ENCODE measurements at places on chromosomes 2 and 18.

- DNase-seq, result no peak
These were observed 61.3 kb downstream of the PKP4 start for GRCh38 chr2:158518084-158518483.

GRCh38 chr2:240994171-240994896, 4.1 kb upstream of the SNED1 start:
- DNase-seq, result no peak

- DNase-seq, result no peak
These were observed 628 bp downstream of the MRPL30 start for GRCh38 chr2:99181624-99182000.

DNA sequence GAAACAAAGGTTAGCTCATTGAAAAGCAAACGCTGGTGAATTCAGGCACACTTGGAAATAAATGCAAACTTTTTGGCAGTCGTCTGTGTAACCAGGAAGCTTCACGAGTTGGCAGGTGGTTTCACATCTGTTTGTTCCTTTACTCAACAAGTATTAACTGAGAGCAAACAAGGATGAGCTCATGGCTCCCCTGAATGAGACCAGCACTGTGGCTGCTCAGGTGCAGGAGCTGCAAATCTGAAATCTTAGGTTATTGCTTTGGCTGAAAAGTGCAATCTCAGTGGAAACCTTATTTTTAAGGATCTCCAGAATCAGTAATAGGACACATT, 46.3 kb downstream of the SH3RF3 start:
- DNase-seq, result no peak

- DNase-seq, result no peak
These were observed 114.1 kb downstream of the CRIM1 start for GRCh38 chr2:36469710-36470109.

DNA sequence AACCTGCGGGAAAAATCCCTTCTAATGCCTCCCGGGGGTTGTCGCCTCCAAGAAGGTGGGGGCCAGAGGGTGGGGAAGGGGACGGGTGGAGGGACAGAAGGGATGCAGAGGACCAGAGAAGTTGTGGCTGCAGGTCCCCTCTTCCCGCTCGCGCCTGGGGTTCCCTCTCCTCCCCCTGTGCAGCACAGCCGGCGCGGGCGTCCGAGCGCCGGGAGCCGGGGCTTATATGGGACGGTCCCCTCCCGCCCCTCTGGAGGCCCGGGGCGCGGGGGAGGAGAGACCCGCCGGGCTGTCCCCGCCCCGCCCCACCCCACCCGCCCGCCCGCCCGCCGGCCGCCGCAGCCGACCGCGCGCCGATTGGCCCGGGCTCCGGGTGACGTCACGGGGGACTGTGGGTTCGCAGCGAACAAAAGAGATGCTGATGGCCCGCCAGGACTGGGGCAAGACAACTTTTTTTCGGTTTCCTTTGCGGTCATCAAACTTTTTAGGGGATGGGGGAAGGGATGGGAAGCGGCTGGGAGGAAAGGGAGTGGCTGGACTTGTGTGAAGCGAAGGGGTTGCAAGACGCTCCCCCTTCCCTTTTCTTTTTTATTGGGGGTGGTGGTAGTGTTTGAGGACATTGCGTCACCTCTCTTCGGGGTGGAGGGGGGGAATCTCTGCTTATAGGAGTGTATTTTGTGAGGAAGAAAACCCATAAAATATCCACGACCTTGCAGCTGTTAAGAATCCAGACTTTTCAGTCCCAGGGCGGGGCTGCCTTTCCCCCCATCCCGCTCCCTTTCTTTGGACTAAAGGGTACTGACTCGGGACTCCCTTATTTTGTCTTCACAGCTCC, at the start of gene FN1:
FN1 (minus strand) TSS at position 199 of the 835 bp plus-strand sequence. CDS start 266 bp downstream, outside the sequence.
- peak; percentile 48 for DNase-seq

DNA sequence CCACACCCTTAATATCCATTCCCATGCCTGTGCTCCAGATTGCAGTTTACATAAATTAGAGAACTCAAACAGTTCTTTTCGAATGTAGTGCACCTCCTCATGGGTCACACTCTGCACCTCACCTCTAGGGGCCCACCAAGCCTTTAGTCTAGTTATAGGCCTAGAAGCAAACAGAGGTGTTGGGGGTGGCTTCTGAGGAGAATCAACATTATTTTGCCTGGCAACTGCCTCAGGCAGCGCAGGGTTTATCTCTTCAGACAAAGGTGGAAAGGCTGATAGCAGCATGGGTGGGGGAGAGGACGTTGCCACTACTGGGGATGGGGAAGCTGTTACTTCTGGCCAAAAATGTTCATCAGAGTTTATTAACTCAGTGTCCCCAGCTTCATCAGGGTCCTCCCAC, 5.0 kb upstream of the GYPC start:
- no peak for DNase-seq

DNA sequence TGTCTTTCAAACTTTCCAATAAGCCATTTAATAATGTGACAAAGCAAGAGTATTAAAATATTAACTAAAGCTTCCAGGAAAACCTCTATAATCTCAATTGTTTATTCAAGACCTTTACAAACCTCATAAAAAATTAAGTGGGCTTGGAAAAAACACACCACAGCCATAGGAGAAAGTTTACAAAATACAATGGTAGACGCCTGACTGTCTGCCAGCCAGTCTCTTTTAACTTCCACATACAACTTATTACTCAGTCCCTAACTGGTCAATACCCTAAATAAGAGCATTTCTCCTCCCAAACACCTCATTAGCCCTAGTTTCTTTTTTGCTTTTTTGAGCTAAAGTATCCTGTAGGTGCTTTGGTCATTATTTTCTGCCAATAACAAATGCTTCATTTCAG, 247.4 kb upstream of the CYP26B1 start:
- DNase-seq, result no peak

GRCh38 chr18:31190919-31191318, 28.3 kb upstream of the DSC1 start:
- DNase-seq, result no peak

DNA sequence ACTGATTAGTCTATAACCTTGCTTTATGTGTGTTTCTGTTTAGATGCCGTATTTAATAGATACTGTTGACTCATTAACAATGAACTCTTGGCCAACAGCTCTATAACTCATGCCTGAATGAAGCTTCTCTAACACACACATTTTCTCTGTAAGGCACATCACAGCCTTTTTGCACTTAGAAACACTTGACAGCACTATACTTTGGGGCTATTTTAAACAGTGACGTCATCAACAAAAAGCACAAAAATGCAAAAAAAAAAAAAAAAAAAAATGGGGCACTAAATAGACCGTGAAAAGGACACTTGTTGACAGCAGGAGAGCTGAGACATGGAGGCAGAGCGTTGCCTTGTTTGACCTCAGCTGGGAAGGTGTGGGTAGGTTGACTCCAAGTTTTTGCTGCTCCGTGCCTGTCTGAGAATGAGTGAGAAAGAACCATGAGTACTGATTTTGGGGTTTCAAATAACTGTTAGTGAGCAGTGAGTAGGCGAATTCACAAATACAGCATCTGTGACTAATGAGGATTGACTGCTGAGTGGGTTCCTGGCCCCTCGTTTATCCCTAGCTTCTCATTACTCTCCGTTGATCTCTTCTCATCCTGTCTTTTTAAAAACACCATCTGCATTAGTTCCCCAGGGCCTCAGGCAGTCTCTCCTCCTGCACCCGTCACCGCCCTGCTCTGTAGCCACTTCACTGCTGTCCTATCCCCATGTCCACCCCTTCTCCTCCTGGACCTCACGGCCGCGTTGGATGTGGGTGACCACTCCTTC, 24.4 kb downstream of the SPP2 start:
- DNase-seq, result no peak

GRCh38 chr2:164840458-164840929, 1.1 kb downstream of the COBLL1 start:
- DNase-seq, result no peak

DNA sequence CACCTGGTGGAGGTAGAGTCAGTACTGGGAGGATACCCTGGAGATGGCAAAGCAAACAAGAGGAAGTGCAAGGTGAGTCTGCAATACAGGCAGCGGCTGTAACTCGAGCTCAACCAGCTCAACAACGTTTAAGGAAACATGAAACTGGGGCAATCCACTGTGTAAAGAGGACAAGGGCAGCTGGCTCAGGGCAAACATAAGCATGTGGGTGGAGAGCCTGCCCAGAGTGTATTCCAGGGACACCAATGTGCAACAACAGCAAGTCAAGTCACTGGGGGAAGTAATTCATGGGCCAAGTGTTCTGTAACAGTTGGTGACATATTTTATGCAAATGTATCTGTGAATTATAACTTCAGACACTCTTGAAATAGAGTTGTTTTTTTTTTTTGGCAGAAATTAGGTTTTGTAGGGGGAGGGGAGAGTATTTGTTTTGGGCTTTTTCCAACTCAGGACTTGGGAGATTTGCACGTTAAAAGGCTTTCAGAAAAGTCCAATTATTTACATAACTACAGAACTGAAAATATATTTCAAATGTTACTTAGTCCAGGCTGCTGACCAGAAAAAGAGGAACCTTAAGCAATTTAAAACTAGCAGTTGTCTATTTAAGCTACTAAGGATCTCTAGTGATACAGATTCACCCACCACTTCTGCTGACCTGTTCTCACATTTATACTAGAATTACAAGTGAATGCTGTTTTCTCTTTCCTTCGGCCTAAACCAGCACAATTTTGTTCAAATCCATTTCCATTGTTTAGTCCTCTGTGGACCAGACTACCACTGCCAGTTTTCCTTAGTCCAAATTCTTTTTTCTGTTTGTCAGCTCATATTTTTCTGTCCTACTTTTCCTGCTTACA, 18.6 kb downstream of the NRXN1 start:
- DNase-seq, result no peak

GRCh38 chr2:223625652-223626051, 23.5 kb upstream of the SCG2 start:
- no peak for DNase-seq

- peak; percentile 88 for DNase-seq
These were observed at the start of the genes DOK1 and LOXL3 for GRCh38 chr2:74553892-74554819. DOK1 (plus strand) TSS chr2:74554720; CDS start chr2:74554755, 35 bp downstream. LOXL3 (minus strand) TSS chr2:74553942; CDS start chr2:74552634, 1,308 bp downstream.

- DNase-seq, result no peak
These were observed 289.0 kb upstream of the TFPI start for GRCh38 chr2:187842978-187843847.

DNA sequence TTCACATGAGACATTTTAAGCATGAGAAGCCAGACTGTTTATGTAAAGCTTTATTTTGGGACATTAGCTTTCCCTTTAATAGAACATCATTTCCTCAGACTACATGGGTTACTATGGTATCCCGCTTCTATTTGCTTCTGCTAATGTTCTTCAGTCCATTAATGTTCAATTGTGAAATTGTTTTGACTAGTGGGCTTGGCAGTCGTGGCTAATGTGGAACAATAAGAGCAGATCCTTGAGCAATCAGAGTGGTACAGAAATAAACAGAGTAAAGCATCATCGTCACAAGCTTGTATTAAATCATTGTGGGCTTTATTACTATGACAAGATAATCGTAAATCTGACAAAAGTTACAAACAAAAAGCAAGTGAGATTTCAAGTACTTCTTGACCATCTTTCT, 60.2 kb downstream of the PDE1A start:
- DNase-seq, result no peak

DNA sequence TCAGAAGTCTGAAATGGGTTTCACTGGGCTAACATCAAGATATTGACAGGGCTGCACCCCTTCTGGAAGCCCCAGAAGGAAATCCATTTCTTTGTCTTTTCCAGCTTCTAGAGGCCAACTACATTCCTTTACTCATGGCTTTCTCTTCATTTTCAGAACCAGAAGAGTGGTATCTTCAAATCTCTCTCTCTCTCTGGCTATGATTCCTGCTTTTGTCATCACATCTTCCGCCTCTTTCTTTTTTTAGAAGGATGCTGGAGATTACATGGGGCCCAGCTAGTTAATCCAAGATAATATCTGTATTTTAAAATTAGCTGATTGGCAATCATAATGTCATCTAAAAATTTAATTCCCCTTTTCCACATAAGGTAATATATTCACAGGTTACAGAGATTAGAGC, 23.8 kb downstream of the COL5A2 start:
- no peak for DNase-seq

DNA sequence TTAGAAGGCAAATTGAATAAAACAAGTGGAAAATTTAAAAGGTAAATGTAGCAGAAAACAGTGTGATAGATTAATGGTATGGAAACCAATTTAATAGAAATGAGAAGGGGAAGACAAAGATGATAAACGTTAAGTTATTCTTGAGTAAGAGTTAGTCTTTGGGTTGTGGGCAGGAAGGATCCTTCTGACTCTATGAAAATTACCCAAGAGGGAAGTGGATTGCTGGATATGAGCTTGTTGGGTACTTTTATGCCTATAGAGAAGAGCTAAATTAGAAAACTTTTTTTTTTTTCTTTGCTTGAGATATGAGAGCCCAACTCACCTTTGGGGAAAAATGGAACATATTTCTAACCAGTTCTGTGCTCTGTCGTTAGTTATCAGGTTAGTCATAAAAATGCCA, 144.0 kb downstream of the LDLRAD4 start:
- DNase-seq, result no peak

DNA sequence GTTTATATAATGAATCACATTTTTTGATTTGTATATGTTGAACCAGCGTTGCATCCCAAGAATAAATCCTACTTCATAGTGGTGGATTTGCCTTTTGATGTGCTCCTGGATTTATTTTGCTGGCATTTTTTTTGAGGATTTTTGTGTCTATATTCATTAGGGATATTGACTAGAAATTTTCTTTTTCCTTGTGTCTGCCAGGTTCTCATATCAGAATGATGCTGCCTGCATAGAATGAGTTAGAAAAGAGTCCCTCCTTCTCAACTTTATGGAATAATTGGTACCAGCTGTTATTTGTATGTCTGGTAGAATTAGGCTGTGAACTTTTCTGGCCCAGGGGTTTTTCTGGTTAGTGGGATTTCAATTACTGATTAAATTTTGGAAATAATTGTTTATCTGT, 457.4 kb upstream of the DSEL start:
- DNase-seq, result no peak

GRCh38 chr2:218557941-218558340, 10.2 kb downstream of the USP37 start:
- DNase-seq, result no peak

GRCh38 chr2:170680172-170680941, 34.8 kb upstream of the SP5 start:
- no peak for DNase-seq

DNA sequence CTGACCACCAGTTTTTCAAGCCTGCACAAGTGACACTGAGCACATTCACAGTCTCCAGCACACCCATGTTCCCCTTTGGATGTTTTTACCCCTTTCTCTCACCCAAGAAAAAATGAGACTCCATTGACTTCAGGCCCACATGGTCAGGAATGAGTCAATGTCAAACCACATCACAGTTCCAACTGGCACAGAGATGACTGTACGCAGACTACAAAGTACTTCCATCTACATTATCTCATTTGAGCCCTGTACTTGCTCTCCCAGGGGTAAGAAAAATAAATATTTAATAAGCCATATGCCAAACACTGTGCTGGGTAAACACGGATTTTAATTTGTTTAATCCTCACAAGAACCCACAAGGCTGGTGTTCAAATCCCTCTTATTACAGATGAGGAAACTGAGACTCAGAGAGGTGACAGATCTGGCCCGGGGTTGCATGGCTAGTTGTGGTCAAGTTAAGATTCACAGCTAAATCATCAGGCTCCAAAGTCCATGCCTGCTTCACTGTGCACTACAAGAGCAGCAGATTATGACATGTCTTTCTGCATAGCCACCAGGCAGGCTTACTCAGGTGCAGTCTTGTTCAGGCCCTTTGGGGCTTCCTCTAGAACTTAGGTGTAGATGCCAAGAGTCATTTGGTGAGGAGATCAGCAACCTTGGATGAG, 106.1 kb downstream of the TXNL1 start:
- no peak for DNase-seq
